Common myeloid progenitor, CD34-positive (primary cell): ENCODE measurements at places on chromosomes 13 and 19.

DNA sequence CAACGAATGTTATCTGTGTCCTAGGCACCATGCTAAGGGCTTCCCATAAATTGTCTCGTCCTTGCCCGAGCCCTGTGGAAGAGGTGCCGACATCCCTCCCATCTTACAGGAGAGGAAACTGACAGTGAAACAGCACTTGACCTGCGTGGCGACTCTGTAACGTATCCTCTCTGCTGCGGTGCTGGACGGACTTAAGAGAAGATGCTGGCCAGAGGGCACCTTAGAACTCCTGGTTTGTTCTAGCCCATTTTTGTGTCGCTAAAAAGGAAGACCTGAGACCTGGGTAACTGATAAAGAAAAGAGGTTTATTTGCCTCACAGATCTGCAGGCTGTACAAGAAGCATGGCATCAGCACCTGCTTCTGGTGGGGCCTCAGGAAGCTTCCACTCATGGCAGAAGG, 68.6 kb downstream of the KCTD15 start:
- no peak for DNase-seq

GRCh38 chr13:95341441-95341840, 40.2 kb upstream of the ABCC4 start:
- DNase-seq = no peak

DNA sequence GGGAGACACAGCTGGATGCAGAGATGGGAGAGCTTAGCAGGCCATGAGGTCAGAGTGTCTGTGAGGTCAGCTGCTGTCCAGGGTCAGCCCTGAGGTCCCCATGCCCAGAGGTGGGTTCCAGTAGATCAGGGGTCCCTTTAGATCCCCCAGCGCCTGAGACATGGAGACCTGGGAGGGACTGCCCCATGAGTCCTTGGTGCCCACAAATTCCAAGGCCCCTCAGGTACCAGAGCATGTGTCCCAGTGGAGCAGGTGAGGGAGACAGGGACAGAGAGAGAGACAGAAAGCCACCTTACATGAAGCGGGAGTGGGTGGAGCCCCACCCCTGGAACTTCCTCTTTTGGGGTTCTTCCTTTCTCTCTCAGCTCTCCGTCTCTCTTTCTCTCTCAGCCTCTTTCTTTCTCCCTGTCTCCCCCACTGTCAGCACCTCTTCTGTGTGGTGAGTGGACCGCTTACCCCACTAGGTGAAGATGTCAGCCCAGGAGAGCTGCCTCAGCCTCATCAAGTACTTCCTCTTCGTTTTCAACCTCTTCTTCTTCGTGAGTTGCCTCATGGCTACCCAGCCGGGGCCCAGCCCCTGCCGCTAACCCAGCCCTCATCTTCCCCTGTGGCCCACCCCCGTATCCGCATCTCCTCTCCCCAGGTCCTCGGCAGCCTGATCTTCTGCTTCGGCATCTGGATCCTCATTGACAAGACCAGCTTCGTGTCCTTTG, at the start of gene CD37:
Gene CD37, plus strand, starts transcription at position 336 of the 713 bp plus-strand sequence. Its CDS starts 135 bp downstream, at position 471.
- peak; percentile 77 for DNase-seq

DNA sequence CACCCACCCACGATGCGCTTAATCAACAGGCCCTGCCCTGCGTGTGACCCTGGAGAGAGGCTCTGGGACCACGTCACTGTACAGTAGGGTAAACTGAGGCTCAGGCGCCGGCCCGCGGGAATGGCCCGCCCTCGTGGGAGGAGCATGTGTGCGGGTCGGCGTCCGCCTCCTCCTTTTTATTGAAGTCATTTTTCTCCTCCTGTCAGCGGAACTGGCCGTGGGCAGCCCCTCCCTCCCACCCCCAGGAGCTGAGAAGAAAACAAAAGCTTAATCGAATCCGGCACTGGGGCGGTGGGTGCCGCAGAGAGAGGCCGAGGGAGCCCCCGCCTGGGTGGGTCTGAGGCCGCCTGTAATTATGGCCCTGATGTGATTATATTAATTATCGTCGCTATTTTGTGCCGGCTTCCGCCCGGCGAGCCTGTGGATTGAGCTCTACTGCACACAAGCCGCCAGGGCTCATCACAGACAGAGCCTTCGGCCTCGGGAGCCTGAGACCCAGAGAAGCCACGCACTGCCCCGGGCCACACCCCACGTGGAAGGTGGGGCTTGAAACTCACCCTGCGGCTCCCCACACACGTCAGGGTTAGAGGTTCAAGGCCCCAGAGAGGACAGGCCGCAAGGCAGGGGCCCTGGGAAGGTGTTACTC, 7.0 kb downstream of the C2CD4C start:
- DNase-seq = no peak

GRCh38 chr13:95301968-95302393, 730 bp upstream of the ABCC4 start:
- peak; percentile 74 for DNase-seq

DNA sequence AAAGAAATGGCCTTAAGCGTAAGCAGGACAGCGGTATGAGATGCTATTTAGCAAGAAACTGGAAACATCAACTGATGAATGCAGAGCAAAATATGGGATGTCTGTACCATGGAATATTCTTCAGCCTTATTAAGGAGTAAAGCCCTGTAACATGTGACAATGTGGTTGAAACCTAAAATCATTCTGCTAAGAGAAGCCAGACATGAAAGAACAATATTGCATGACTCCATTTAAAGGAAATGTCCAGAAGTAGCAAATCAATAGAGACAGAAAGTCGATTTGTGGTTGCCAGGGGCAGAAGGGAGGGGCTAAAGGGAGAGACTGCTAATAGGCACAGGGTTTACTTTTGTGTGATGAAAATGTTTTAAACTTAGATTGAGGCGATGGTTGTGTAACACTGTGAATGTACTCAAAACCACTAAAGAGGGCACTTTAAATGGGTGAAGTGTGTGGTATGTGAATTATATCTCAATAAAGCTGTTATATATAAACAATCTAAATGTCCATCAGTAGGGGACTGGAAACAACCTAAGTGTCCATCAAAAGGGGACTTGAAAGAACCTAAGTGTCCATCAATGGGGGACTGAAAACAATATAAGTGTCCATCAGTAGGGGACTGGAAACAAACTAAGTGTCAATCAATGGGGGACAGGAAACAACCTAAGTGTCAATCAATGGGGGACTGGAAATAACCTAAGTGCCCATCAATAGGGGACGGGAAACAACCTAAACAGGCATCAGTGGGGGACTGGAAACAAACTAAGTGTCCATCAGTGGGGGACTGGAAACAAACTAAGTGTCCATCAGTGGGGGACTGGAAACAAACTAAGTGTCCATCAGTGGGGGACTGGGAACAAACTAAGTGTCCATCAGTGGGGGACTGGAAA, 45.4 kb downstream of the CCL25 start:
- DNase-seq = no peak
